Stimulated activated CD4-positive, alpha-beta T cell treated with anti-CD3 and anti-CD28 coated beads, Interleukin-4, amount 100 ng/mL, for 48 hours (primary cell): ENCODE measurements at places on chromosomes 1 and 21.

- DNase-seq, result no peak
These were observed 4.4 kb downstream of the TACSTD2 start for GRCh38 chr1:58572690-58573089.

GRCh38 chr21:45361033-45361997, 43.6 kb upstream of the COL18A1 start:
- DNase-seq, result no peak

DNA sequence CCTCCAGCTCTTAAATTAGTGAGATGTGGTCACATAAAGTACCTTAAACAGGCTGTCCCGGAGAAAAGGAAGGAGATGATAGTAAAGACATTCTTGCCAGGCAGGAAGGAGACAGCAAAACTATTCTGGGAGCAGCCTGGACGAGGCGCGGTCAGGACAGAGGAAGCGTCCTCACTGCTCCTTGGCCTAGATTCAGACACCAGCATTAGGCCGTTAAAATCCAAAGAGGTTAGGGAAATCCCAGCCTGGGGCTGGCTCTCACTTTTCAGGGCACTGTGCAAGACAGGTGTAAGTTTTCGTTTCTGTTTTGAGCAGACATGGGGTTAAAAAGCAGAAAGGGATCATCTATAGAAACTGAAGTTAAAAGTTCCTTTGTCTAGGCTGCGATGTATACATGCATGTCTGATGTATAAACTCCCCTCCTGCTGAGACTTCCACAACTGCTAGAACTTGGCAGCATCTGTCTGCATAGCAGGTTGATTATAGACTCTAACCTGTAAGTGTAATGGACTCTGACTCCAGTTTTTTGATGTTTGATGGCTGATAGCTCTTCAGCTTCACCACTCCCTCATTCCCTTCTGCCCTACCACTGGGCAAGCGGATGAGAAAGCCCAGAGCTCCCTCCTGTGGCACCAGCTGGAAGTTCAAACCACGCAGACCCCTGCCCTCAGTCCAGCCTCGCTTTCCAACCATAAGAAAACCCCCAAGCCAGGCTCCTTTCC, 21.5 kb downstream of the STPG1 start:
- peak; percentile 61 for DNase-seq

DNA sequence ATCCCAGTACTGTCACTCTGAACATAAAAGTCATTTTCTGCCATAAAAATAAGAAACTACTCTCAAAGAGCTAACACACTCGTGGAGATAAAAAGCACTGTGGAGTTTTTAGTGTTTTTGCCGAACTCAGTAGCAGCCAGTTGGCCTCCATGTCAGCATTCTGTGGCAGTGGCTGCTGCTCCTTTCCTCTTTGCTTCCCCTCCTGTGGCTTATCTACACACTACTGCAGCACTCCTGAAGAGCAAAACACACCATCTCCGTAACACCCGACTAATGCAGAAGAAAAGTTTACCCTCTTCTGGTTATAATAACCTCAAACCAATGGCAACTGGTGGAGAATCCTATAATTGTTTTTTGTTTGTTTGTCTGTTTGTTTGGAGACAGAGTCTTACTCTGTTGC, 44.9 kb downstream of the RAB3GAP2 start:
- DNase-seq, result no peak

GRCh38 chr1:197268012-197268411, at the start of gene CRB1:
Gene CRB1 (plus strand): TSS chr1:197268252. CDS start chr1:197268413, 161 bp downstream.
- DNase-seq, result no peak

GRCh38 chr1:66239834-66240233, 294.1 kb upstream of the SGIP1 start:
- no peak for DNase-seq

DNA sequence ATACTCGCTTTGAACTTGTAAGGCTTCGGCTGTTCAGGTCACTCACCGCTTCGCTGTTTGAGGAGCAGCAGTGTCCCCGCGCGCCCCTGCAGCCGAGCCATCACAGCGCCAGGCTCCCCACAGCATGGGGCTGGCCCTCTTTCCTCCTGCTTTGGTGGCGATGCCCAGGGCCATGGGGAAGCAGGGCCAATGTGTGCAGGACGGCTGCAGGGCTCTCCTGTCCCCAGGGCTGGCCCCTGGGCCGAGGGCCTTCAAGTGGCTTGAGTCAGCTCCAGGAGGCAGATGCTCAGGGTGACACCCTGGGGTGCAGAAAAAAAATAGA, 38.5 kb upstream of the TRAPPC10 start:
- no peak for DNase-seq
